Activated T-helper 1 cell treated with anti-CD3 and anti-CD28 coated beads, Interleukin-2, amount 50 U/mL, for 16 hours (primary cell): ENCODE measurements at places on chromosomes 5 and 9.

GRCh38 chr5:68170826-68171558 lies 44.6 kb upstream of the PIK3R1 start:
- DNase-seq, result no peak

GRCh38 chr9:68741704-68742332 lies 36.8 kb downstream of the PIP5K1B start:
- DNase-seq, result no peak

DNA sequence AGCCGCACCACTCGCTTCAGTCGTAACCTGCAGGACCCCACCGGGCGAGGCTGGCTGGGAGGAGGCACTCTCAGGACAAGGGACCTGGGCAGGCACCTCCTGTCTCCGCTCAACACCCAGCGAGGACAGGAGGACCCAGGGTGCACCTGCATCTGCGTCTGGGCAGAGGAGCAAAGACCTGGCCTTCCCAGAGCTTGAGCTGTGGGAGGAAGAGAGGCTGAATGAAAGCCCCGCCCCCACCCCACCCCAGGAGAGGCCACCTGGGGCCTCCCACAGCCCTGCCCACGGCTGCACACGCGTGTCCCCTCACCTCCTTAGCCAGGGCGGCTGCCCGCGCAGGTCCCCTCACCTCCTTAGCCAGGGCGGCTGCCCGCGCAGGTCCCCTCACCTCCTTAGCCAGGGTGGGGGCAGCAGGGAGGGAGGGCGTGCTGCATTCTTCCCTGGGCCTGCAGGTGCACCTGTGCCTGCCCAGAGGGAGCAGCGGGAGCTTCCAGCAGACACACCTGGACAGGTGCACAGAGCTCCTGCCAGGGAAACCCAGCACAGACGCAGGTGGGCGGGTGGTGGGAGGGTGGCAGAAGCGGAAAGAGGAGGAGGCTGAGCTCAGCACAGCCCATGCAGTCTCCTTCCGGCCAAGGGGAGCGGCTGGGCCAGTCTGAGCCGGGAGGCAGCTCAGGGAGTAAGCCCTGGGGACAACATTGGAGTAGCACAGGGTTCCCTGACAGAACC lies 18.5 kb upstream of the SLC12A7 start:
- no peak for DNase-seq

DNA sequence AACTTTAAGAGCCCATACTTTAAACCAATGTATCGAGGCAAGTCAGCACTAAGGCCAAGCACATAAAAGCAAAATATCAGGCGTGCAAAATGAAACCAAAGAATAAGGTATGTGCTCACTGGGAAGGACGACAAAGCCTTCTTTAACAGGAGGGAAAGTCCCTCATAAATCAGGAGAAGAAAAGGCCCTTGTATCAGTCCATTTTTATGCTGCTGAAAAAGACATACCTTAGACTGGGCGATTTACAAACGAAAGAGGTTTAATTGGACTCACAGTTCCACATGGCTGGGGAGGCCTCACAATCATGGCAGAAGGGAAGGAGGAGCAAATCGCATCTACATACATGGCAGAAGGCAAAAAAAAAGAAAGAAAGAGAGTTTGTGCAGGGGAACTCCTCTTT lies 68.9 kb downstream of the UBE2QL1 start:
- no peak for DNase-seq

- DNase-seq, result no peak
These were observed 146.7 kb downstream of the ROR2 start for GRCh38 chr9:91803151-91803940.

DNA sequence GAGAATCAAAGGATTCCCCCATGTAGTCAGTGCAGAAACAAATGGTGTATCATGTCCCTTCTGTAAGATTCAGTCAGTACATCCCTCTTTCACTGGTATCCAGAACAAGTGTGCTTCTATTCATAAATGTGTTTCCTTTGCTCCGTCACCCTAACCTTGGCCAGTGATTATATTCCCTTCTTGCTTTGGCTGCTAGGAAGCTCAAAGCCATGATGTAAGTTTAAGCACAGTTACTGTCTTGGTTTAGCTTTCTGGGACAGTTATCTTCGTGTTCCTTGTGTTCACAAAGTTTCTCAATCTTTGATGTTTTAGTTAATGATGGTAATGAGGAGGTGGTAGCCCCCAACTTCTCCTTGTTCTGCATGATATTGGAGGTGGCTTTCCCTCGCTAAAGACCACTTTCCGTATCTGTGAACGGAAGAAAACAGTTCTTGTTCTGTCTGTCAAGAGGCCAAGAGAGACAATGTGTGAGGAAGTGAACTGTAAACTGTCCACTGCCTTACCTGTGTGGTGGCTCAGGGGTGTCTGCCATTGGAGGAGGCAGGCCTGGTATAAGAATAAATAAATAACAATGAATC lies 2.2 kb upstream of the AMBP start:
- DNase-seq, result no peak

GRCh38 chr5:112329419-112330090 lies 89.5 kb downstream of the EPB41L4A start:
- DNase-seq, result no peak

- no peak for DNase-seq
These were observed 138.7 kb downstream of the AUH start for GRCh38 chr9:91223000-91223399.

DNA sequence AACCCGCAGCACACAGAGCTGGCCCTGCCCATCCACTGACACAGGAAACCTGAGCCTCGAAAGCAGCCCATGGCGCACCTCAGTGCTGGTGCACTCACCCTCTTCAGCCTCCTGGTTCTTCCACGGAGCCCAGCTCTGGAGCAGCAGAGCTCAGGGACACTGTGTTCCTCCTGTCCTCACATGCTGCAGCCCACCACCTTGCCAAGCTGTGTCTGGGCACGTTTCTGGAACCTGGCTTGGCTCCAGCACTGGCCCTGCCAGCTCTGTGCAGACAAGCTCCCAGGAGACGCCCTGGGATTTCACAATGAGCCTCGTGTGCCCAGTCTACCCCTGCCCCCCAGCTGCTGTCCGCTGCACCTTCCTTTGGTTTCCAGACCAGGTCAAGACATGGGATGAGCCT lies 119.5 kb downstream of the SYK start:
- no peak for DNase-seq

GRCh38 chr5:158538506-158539074 lies 561.1 kb downstream of the EBF1 start:
- DNase-seq, result no peak

- DNase-seq, result no peak
These were observed 50.6 kb downstream of the ALDH1A1 start for GRCh38 chr9:72902268-72902667.

- DNase-seq, result no peak
These were observed 106.3 kb downstream of the DMXL1 start for GRCh38 chr5:119177226-119177625.

DNA sequence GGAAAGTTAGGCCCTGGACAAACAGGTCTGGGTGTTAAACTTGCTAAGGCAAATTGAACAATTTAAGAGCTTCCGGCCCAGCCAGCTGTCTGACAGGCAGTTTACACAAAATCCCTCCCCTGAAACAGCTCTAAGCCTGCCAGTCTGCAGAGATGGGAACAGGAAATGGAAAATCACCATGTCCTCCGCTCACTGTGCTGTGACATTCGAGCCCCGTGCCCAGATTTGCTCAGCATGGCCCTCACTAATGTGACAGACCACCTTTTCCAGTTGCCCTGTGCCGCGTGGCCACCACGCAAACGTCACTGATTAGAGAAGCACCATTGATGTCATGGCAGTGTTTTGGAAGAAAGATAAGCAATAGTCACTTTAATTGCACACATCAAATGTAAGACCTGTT lies 41.0 kb downstream of the CCNJL start:
- no peak for DNase-seq

- no peak for DNase-seq
These were observed 64.9 kb upstream of the OSMR start for GRCh38 chr5:38780945-38781344.

DNA sequence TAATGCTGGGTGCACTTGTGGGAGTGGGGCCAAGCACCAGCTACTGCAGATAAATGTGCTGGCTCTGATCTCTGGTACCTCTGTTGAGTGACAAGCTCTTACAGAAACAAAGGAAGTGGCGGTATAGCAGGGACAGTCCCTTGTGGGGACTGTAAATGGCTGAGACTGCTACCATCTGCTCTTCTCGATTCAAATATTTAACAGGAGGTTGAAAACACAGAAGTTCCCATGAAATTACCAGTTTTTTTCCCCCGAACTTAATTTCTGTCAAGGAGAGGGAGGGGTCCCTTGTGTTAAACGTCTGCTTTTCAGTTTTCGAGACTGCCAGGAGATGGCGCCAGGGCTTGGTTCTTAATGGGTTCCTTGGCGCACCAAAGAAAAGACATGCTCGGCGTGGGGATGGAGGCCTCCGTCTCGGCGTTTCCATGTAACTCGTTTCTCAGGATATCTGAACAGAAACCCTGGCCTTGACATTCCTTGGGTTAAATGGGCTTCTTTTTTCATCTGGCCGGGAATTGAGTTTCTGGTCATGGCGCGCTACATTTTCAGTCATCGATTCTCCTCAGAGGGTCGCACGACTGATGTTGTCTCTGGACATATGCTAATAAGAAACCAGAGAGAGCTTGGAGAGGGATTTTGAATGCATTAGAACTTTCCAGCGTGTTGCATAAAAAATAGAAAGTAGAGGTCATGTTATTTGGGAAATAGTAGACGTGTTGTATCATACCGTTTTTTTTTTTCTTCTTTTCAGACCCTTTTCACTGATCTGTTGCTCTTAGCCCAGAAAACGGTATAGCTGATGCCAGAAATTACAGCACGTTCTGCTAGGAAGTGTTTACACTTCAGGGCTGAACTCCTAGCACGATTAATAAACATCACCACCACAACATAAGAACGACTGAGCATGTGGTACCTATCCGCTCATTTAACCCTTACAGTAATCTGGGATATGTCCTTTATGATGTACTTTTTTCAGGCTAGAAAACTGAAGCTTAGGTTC lies 64.0 kb downstream of the CARTPT start:
- DNase-seq, result no peak

- no peak for DNase-seq
These were observed 715.1 kb downstream of the MAT2B start for GRCh38 chr5:164220522-164220921.

DNA sequence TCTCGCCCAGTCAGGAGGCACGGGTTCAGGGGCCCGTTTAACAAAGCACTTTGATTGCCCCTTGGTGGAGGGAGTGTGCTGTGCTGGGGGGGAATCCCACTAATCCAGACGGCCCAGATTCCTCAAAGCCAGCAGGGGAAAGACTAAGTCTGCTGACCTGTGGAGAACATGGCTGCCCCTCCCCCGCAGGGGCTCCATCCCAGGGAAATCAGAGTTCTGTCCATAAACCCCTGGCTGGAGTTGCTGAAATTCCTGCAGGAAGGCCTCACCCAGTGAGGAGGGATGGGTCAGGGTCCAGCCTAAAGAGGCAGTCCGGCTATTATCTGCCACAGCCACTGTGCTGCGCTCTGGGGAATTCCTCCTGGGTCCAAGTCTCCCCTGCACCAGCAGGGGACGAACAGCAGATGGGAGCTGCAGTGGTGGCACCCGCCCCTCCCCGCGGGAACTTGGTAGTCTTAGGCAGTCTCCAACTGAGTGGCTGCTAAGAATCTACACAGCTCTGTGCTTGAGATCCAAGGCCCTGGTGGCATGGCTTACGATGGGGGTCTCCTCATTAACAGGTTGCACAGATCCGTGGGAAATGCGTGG lies 174.0 kb upstream of the DAB2 start:
- DNase-seq, result no peak
